ENCODE measurements at places on chromosomes 4 and X.

DNA sequence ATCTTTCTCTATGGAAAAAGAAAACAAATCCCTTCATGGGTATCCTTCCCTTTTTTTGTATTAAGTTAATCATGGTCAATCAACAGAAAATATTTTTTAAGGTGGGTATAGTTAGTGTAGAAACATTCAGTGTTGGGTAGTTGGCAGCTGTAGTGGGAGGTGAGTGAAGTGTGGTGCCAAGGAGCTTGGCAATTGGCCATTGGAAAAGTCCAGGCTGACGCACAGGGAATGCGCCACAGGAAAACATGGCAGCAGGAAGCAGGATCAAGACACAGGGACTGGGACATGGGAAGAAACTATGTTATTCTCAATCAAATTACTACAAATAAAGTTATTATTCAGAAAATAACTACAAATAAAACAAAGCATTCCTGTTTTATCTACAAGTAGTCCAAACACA is 20.0 kb downstream of the PALLD start:
- DNase-seq: no peak

DNA sequence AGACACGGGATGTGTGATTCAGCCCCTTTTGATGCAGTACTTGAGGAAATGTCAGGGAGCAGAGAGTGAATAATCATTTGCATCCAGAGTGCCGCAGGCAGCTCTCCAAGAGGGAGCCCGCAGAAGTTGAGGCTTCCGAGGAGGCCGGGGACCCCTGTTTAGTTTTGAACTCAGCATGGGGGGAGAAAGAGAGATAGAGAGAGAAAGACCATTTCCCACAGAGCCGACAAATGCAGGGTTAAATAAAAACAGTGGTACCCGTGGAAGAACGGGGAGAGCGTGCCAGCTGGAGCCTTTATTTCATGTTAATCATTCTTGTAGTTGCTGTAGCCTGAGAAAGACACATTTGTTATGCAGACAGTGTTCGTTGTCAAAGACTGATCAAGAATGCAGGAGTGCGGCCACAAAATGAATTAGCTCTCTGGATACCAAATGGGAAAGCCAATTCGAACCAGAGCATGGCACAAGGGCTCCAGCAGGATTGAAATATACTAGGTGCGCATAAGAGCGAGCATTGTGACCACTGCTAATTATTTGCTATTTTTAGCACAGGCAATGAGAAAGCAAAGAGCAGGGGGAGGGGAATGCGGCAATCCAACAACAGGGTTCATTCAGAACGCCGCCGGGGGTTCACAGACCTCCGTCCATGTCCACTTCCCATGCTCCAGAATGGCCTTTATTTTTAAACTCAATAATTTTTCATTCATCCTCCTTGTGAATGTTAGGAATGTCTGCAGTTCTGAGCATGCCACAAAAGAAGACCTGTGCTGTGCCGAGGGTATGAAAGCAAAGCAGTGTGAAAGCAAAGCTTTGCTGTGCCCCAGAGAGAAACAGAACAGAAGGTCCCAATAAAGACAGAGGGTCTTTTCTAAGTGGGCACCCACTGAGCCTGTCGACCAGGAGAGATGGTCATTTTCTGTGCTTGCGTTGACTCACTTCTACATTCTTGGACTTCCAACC is 243.9 kb upstream of the VCX3A start:
- no peak for DNase-seq

DNA sequence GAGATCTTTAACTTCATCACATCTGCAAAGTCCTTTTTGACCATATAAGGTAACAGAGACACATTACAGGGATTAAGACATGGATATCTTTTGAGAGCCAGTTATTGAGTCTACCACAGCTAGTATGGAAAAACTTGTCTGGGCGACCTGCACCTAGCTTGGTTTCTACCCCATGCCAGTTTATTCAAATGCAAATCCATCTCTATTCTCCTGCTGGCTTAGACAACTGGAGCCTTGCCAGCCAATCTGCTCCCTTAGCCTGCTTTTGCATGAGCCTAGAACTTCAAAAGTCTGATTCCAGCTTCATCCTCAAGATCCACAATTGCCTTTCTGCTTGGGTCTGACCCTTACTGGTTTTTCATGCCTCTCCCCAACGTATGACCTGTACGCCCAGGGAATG is 212.0 kb upstream of the AFF2 start:
- DNase-seq: no peak

- no peak for DNase-seq
These were observed 1678.7 kb upstream of the PCDH10 start for GRCh38 chr4:131470360-131470759.

GRCh38 chr4:118206627-118207026 is 146.2 kb downstream of the PRSS12 start:
- DNase-seq: no peak

DNA sequence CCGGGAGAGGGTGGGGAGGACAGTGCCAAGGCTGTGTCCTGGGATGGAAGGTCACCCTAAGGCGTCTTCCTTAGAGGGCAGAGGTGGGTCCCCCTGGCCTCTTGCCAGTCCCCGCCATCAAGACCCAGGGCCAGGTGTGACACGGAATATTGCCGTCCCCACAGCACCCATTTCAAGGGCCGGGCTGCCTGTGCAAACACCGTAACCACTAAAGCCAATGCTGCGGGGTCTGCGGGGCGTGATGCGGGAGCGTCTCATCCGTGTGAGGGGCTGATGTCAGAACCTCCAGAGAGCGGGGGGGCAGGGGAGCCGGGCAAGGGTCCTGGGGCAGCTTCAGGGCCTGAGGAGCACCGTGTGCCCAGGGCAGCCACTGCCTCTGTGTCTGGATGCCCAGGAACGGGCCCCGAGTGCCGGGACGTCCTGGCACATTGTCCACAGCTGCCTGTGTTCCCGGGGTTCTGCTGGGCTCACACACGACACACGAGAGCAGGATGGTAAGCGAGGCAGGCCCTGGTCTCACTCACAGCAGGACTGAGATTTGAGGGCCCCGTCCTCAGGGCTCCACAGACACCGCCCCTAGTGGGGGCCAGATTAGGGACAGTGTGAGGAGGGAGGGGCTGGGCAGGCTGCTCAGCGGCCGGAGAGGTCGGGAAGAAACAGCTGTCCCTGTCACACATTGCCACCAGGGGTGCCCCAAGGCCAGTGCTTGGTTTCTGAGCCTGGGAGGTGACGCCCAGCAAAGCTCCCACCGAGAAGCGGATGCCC is 29.2 kb downstream of the NKX1-1 start:
- DNase-seq: no peak

GRCh38 chr4:142081025-142081424 is 444.6 kb downstream of the IL15 start:
- no peak for DNase-seq

- no peak for DNase-seq
These were observed 16.0 kb downstream of the CTBP1 start for GRCh38 chr4:1232661-1233621.

GRCh38 chr4:178296669-178297068 is 854.4 kb upstream of the AGA start:
- DNase-seq: peak; percentile 3

DNA sequence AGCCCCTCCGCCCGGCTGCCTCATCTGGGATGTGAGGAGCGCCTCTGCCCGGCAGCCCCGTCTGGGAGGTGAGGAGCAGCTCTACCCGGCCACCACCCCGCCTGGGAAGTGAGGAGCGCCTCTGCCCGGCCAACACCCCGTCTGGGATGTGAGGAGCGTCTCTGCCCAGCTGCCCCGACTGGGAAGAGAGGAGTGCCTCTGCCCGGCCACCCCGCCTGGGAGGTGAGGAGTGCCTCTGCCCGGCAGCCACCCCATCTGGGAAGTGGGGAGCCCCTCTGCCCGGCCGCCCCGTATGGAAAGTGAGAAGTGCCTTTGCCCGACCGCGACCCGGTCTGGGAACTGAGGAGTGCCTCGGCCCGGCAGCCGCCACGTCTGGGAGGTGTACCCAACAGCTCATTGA is 74.3 kb upstream of the TNIP3 start:
- DNase-seq: no peak

- DNase-seq: no peak
These were observed 803.0 kb downstream of the DMD start for GRCh38 chrX:32408389-32408788.

GRCh38 chr4:145565328-145565727 is 53.9 kb upstream of the MMAA start:
- no peak for DNase-seq

- peak; percentile 27 for DNase-seq
These were observed 7.3 kb downstream of the TREX2 start for GRCh38 chrX:153438532-153438931.

DNA sequence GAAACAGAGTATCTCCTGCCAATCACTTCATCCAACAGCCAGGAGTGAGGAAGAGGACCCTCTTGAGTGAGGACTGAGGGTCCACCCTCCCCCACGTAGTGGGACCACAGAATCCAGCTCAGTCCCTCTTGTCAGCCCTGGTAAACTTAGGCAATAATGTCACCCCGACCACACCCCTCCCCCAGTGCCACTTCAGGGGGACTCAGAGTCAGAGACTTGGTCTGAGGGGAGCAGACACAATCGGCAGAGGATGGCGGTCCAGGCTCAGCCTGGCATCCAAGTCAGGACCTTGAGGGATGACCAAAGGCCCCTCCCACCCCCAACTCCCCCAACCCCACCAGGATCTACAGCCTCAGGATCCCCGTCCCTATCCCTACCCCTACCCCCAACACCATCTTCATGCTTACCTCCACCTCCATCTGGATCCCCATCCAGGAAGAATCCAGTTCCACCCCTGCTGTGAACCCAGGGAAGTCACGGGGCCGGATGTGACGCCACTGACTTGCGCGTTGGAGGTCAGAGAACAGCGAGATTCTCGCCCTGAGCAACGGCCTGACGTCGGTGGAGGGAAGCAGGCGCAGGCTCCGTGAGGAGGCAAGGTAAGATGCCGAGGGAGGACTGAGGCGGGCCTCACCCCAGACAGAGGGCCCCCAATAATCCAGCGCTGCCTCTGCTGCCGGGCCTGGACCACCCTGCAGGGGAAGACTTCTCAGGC is at the start of the genes CSAG1 and MAGEA12:
Gene CSAG1 (minus strand): TSS at position 461 of the 715 bp plus-strand sequence. CDS start 1,261 bp downstream, outside the sequence.
Gene MAGEA12 (plus strand): TSS at position 497 of the 715 bp plus-strand sequence. CDS start 2,405 bp downstream, outside the sequence.
- no peak for DNase-seq

GRCh38 chr4:123936621-123937043 is 540.0 kb downstream of the SPRY1 start:
- no peak for DNase-seq

DNA sequence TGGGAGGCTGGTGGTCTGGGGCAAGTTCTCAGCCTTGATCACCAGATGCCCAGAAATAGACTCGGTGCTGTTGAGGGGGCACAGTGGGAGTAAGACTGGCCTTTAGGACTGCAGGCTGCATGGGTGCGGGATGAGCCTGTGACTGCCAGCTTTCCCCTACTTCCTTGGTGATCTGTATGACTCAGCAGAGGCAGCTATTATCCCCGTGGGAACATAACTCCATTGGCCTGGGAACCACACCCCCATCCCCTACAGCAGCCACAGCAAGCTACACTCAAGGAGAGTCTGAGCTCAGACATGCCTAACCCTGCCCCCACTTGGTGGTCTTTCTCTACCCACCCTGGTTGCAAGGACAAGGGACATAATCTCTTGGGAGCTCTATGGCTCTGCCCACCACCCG is 20.6 kb downstream of the CLIC2 start:
- DNase-seq: peak; percentile 25

- DNase-seq: no peak
These were observed 6.2 kb downstream of the JADE3 start for GRCh38 chrX:46918434-46918833.

- peak; percentile 29 for DNase-seq
These were observed 99.1 kb downstream of the ARHGAP10 start for GRCh38 chr4:147830987-147831386.

DNA sequence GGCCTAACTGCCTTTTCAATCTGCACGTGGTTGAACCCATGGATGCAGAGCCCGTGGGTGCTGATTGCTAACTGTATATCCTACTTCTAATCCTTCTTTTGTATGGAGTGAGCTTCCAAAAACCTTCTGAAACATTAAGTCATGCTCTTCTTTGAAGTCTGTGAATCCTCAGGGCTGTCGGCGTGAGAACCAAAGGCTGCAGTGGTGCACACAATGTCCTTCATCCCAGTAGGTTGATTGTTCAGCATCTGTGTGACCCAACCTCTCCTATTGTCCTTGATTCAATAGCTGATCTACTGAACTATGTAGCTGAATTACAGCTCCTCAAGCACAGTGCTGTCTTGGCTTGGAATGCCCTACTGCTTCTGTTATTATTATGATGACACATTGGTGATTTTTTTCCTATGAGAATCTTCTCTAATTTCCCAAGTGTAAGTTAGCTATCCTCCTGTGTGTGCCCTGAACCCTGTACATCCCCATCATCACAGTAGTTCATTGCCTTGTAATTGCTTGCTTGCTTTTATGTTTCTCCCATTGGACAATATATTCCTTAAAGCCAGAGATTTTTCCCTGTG is 294.6 kb downstream of the TRIML1 start:
- no peak for DNase-seq

GRCh38 chrX:28351801-28352200 is 235.4 kb upstream of the IL1RAPL1 start:
- DNase-seq: no peak

DNA sequence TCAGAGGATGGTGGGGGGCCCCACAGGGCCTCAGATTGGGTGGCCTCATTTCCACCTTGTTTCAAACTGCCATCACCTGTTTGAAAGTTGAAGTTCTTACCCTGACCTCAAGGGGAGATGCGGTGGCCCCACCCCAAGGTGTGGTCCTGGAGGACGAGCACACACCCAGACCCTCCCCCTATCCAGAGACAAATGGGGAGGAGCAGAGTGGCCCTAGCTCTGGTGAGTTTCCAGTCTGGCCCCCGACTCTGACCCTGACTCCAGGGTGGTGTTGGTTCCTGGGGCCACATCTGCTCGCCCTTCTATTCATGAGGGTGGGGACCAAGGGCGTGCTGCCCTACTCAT is 36.3 kb upstream of the ADRA2C start:
- DNase-seq: no peak

DNA sequence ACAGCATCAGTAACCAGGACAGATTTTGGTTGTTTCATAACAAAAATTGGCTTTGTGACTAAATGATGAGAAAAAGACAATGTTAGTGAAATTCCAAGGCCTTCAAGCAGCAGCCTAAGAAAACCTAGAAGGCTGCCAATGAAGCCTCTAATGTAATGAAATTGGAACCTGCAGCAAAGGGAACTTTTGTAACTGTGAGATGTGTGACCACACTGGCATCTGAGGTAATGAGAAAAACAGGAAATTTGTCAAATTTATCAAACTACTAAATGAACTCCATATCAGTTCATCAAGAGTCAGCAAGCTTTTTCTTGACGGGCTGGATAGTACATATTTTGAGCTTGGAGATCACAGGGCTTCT is 30.4 kb upstream of the EMCN start:
- DNase-seq: no peak

GRCh38 chrX:78527263-78527662 is 131.9 kb downstream of the RTL3 start:
- no peak for DNase-seq

GRCh38 chr4:650951-651883 is 22.9 kb downstream of the ATP5ME start:
- DNase-seq: no peak

DNA sequence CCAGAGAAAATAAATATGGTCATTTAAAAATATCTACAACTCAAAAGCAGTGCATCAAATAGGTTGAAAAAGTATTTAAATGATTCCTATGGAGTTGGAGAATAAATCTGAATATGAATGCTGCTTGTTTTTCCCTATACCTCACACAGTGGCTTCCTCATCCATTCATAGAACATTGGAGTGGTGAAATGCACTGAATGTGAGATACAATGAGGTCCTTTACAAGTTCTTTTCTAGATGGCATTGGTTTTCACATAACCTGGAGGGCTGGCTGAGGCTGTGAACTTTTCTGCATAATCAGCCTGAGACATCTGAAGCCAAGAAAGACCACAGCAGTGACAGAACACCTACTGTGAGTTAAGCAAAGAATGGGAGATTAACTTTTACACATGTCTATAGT is 279.1 kb upstream of the NRK start:
- DNase-seq: no peak

GRCh38 chr4:76723924-76724323 is 174.0 kb downstream of the SOWAHB start:
- peak; percentile 69 for DNase-seq
